ENCODE measurements at places on chromosomes 5 and 9. TPM values are rescaled to one million over a fixed set of nuclear protein-coding genes. Genes with fewer than 3 reads are reported as not detected.

SCGB3A2 gene
- polyA plus RNA-seq, result not detected

TMEM171 gene
- 5.3 TPM for polyA plus RNA-seq

TAF11L8 gene
- polyA plus RNA-seq, result not detected

DBH gene
- polyA plus RNA-seq, result not detected

SPAAR gene
- polyA plus RNA-seq, result 0.23 TPM

FYB1 gene
- 0.09 TPM for polyA plus RNA-seq

BHMT gene
- polyA plus RNA-seq, result not detected

SEMA5A gene
- 56.4 TPM for polyA plus RNA-seq

SHC3 gene
- polyA plus RNA-seq, result 1.3 TPM

ADAMTS2 gene
- 80.0 TPM for polyA plus RNA-seq

ANKRD33B gene
- polyA plus RNA-seq, result 3.4 TPM

DOLK gene
- 47.0 TPM for polyA plus RNA-seq
